Foreskin keratinocyte (primary cell): ENCODE measurements at places on chromosomes 11 and 22. TPM values are rescaled to one million over a fixed set of nuclear protein-coding genes. Genes with fewer than 3 reads are reported as not detected.
A peak's percentile ranks its signal among the peaks of the same experiment; 100 is the strongest.

- peak; percentile 25 for DNase-seq
Observed at GRCh38 chr11:124656774-124657630, 16.5 kb downstream of the SIAE start.

- no peak for DNase-seq
Observed at GRCh38 chr11:112247201-112247600, 13.5 kb downstream of the PLET1 start.

GRIK4 gene
- not detected in 2 replicates for total RNA-seq

GRCh38 chr22:22316589-22316988 is 72.0 kb downstream of the VPREB1 start:
- no peak for DNase-seq

GRCh38 chr22:46103664-46104063 is 46.7 kb upstream of the PPARA start:
- no peak for DNase-seq

GRCh38 chr11:126061707-126062678 is 673 bp downstream of the CDON start:
- DNase-seq: no peak

- DNase-seq: no peak
Observed at GRCh38 chr11:111081021-111081511, 164.5 kb upstream of the POU2AF2 start.

DNA sequence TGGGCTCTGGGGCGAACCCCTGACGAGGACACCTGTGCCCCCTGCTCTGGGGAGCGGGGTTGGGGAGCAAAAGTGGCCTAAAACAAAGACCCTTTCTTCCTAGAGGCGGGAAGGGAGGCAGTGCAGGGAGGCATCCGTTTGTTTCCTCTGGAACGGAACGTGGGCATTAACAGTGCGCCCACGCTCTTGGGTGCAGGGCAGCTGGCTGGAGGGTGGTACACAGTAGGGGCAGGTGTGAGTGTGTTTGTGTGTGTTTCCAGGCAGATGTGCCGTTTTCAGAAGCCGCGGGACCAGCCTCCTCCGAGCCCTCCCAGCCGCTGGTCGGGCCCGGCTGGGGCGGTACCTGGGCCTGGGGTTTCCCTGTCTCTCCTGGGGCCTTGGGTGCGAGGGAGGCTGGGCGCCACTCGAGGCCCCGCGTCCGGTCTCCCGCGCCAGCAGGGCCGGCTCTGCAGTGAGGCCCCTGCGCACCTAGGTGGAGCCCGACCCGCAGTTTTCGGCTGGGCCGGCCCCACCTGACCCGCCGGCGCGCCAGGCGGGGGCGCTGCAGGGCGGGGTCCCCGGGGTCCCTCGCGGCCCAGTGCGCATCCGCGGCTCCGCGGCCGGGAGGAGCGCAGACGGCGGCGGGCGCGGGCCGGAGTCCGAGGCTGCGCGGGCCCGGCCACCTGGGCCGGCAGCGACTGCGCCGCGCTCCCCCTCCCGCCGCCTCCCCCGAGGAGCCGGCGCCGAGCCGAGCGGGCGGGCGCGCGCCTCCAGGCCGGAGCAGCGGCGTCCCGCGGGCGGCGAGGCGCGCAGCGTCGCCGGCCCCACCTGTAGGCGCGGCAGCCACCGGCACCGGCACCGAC is 1252.7 kb downstream of the BRD1 start:
- DNase-seq: no peak

- DNase-seq: no peak
Observed at GRCh38 chr11:29224739-29225384, 792.0 kb downstream of the KCNA4 start.

PAK1 gene
- total RNA-seq: 60.7 and 61.9 TPM in 2 replicates

GRCh38 chr11:104713401-104713800 is 184.9 kb downstream of the CASP12 start:
- no peak for DNase-seq
